ENCODE measurements at places on chromosomes 13 and 19.
A peak's percentile ranks its signal among the peaks of the same experiment; 100 is the strongest.

DNA sequence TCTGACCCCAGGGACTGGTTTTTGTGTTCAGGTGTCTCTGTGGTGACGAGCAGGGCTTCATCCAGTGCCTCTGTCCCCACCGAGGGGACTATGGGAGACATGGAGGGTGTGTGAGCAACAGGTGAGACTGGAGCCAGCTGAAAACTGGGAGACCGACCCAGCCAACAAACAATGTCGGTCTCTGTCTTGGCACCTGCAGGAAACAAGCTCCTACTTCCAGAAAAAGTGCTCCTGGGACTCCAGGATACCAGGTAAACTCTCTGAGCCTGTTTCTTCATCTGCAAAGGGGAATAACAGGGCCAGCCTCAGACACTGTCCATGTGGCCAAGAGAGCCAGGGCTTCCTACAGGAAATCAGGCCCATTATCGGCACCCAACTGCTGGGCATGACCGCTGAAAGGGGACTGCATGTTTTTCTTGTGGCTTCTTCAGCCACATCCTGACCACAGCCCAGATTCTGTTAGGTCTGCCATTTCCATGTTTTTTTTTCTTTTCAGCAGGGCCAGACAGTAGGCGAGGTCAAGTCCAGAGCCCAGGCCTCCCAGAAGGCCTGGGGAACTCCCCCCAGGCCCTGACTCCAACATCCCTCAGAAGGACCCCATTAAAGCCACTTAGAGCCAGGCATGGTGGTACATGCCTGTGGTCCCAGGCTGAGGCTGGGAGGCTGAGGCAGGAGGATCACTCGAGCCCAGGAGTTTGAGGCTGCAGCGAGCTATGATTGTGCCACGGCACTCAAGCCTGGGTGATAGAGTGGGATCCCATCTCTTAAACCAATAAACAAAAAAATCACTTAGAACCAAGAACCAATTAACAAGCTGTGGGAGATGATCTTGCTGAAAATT, 836 bp upstream of the BST2 start:
- no peak for DNase-seq

GRCh38 chr13:81577601-81578195, 1236.8 kb upstream of the SPRY2 start:
- no peak for DNase-seq

- DNase-seq = no peak
Observed at GRCh38 chr13:73168953-73169401, 110.2 kb downstream of the KLF5 start.

- no peak for DNase-seq
Observed at GRCh38 chr13:96994017-96994857, at the start of gene OXGR1. Gene OXGR1 (minus strand): TSS chr13:96994476. CDS start chr13:96987759, 6,717 bp downstream.

- no peak for DNase-seq
Observed at GRCh38 chr13:56317841-56318240, 822.9 kb upstream of the PRR20A start.

DNA sequence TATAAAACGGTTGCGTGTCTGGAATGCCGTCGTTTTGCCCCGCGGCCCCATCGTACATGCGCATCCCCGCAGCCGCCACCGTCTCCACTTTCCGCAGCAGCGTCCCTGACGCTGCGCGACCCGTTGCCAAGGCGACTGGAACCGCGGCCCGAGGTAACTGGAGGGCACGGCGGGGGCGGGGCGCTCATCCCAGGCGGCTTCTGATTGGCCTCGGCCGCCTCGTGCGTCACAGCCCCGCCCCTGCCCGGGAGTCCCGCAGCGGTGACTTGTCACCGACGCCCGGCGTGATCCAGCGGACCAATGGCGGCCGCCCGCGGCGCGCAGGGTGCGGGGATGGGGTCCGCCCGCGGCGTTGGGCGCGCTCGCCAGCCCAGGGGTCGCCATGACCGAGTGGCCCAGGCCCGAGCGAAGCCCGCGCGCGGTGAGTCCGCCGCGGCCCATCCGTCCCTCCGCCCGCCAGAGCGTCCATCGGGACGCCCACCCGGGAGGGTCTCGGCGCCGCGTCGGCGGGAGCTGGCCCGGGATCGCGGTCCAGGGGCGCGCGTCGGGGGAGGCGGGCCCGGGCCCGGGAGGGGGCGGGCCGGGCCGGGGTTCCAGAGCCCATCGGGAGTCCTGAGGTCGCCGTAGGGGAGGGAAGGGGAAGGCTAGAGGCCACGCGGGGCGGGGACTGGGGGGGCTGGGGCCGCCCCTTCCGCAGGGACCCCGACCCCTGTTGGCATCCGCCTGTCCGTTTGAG, at the start of gene ZSCAN1:
Gene ZSCAN1 (plus strand): TSS at position 285 of the 736 bp plus-strand sequence. CDS start 3,812 bp downstream, outside the sequence.
- DNase-seq = peak; percentile 51

- DNase-seq = no peak
Observed at GRCh38 chr13:90882551-90882950, 464.9 kb upstream of the MIR17HG start.

DNA sequence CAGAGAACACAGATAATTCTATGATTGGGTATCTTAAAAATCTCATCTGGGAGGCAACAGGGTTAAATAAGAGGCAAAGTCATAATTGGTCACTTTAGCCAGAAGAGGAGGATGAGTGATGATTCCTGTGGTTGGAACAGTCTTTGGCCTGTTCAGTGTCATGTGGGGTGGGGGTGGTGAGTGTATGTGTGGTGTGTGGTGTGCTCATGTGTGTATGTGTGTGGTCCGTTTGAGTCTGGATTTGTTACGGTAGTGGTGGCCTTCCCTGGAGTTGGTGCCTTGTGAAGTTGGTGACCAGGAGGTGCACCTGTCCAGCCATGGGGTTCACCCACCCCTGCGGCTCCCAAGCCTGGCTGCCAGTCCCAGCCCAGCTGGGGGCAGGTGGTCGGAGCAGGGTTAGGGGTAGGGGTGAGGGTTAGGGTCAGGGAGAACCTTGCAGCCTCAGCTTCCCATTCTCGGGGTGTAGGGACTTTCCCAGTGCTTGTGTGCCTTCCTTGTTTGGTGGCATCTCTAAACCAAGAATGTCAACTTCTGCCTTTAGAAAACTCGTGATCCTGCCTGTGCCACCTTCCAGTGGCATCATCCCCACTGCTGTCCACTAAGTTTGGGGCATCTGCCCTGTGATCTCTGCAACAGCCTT, 97.5 kb downstream of the RAB20 start:
- no peak for DNase-seq

DNA sequence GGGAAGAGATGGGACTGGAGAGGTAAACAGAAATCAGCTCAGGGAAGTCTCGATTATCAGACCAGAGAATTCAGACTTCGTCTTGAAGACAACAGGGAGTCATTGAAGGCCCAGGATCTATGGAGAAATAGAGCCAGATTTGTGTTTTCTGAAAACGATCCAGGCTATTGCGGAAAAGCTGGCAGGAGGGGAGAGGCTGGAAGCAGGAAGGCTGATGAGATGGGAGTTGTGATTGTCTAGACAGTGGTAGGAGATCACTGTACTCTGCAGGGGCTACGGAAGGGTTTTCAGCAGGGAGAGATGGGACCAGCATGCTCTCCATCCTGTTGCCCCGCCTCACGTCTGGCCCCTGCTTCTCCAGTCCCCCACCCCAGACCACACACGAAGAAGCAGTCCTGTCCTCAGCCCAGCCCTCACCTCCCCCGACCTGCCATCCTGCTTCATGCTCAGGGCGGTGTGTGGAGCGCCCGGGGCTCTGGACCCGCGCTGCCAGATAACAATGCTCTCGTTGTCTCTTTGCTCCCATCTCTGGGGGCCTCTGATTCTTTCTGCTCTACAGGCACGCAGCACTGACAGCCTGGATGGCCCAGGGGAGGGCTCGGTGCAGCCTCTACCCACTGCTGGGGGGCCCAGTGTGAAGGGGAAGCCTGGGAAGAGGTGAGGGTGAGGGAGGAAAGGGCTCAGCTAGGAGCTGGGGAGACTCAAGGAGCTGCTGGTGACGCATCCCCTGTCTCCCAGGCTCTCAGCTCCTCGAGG, 1.9 kb downstream of the ARHGAP33 start:
- no peak for DNase-seq

- DNase-seq = no peak
Observed at GRCh38 chr13:25422153-25422552, 50.4 kb downstream of the ATP8A2 start.

GRCh38 chr13:44407891-44408290, 34.3 kb downstream of the SERP2 start:
- DNase-seq = no peak

DNA sequence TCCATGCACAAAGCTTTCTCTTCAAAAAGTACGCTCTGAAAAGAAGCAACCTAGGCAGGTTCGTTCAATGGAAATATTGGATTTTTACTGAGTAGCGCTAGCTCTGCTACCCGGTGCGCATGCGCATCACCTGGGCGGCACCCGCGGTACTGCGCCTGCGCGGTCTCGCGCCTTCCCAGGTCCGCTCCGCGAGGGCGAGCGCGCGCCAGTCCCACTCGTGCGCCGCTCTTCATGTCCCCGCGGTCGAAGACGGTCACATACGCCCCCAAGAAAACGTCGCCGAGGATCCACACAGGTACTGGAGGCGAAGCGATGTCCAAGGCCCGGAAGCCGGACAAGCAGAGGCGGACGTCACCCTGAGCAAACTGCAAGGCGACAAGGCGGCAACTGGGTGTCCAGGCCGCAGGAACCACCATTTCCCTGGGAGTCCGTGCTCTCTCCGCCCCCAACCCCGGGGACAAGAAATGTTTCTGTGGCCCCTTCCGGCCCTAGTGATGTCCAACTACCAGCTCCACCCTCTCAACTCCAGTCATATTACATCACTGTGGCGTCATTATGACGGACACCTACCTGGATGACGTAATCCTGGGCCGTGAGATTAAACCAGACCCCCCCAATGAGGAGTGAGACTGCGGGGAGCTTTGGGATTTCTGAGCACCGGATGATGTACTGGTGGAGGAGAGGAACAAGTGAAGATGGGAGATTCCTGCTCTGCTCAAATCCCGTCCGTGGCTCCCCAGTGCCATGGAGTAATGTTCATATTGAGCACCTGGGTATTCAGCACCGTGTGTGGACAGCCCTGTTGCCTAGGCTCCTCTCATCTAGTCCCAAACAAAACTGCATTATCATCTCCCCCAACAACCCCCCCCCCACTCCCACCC, 4.8 kb upstream of the KCNC3 start:
- peak; percentile 74 for DNase-seq

GRCh38 chr19:16627193-16627927, 644 bp downstream of the MED26 start:
- DNase-seq = peak; percentile 12

DNA sequence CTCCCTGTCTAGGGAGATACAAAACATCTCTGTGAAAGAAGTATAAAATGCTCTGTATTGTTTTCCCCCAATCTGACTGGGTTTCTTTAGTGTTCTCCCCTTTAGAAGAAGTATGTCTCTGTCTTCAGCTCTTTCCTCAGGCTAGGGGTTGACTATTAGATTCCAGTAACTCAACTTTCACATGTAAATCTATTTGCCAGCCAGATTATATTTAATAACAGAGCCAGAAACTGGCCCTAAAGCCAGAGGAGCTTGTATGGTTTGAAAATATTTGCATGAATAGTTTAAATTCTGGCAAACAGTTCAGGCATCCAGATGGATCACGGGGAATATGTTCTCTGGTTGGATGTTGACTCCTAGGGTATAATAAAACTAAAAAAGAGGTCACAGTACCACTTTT, 22.3 kb upstream of the CYSLTR2 start:
- DNase-seq = no peak

- DNase-seq = no peak
Observed at GRCh38 chr13:39306639-39307589, 268.7 kb downstream of the NHLRC3 start.

Measured in activated gamma-delta T cell treated with Interleukin-2 at 50 U/mL for 16 hours (primary cell).